ENCODE measurements at places on chromosomes 3 and 15.

DNA sequence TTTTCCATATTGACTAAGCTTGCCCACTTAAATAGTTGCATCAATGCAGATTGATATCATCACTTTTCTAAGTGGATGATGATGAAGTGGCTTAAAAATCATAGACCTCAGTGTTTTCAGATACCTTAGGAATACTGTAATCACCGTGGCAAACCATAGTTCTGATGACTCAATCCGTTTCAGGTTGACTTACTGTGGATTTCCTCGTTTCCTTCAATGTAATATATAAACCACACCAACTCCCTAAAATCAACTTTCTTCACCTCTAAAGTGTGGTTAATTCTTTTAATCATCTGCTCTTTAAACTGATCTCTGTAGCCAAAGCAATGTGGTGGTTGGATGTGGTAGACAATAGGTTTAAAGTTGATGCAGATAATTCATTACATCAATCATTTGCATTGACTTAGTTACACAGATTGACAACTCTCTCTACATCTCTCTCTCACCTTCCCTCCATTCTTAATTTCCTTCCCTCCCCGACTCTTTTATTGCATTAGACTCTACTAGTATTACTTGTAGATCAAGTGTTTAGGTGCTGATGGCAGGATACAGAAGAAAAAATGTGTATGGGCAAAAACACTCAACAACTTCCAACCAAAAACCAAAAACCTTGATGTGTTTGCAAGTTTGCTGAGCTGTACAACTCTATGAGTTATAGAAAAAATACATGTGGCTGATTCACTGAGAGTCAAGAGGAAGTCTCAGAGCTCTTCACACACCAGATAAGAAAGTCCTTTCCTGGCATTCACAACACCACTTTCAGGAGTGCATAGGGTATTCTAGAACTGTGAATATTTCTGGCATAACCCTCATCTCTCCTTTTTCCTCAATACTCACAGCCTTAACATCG, 243.5 kb downstream of the NFKBIZ start:
- no peak for DNase-seq

- DNase-seq: no peak
Measured at GRCh38 chr3:100128565-100128964, 14.3 kb upstream of the FILIP1L start.

GRCh38 chr3:136173939-136174490, 22.1 kb downstream of the MSL2 start:
- no peak for DNase-seq

DNA sequence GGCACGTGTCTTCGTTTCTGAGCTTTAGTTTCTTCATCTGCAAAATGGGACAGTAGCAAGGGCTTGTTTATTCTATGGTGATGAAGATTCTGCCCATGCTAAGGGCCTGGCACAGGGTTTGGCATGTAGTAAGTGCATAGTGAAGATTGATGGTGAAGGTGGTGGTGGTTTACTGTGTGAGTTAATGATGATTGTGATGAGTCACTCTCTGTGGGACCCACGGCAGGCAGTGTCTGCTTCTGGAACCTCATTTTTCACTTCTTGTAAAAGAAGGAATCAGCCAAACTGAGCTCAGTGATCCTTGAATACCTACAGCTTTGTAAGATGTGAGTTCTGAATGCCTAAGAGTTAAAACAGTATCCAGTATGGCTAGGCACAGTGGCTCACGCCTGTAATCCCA, 86.2 kb upstream of the LRTM1 start:
- no peak for DNase-seq

- no peak for DNase-seq
Measured at GRCh38 chr3:129988429-129988828, 13.9 kb downstream of the TRH start.

DNA sequence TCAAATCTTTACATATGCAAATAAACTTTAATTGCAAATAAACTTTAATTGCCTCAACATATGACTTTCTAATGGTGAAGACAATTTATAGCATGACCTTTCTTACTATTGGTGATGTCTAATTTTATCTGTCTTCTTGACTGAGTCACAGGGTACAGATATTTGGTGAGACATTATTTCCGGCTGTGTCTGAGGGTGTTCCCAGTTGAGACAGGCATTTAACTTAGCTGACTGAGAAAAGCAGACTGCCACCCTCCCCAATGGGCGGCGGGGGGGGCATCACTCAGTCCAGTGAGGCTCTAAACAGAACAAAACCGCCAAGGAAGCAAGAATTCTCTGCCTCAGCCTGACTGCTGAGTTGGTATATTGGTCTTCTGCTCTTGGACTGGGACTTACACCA, 160.0 kb downstream of the TBL1XR1 start:
- DNase-seq: no peak

GRCh38 chr3:35617370-35617769, 22.0 kb upstream of the ARPP21 start:
- no peak for DNase-seq

DNA sequence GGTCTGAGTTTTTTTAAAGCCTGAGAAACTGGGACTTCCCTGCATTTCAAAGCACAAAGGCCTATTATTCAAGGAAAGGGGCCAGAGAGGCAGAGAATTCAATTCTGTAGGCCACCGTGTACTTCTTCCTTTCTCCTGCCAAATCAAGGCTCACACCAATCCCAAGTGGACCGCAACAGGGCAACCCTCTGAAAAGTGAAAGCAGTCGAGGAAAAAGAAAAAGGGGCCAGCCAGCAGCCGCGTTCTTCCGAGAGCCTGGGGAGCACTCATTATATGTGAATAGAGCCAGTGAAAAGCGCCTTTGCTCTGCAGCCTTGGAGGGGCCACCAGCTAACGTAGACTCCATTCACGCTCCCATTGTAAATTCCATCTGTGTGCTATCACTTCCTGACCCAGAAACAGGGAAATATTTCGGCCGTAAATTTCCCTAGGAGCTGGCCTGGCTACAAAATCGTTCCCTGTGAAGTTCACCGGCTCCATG, 45.9 kb upstream of the THUMPD3 start:
- DNase-seq: no peak

GRCh38 chr3:185825639-185826481, 1.0 kb upstream of the IGF2BP2 start:
- no peak for DNase-seq

DNA sequence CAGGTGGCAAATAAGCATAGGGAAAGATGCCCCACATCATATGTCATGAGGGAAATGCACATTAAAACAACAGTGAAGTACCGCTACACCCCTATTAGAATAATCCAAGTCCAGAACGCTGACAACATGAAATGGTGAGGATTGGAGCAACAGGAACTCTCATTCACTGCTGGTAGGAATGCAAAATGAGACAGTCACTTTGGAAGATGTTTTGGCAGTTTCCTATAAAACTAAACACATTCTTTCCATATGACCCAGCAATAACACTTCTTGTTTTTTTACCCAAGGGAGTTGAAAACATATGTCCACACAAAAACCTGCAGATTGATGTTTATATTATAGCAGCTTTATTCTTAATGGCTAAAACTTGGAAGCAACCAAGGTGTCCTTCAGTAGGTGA, 116.4 kb upstream of the TOPAZ1 start:
- DNase-seq: no peak

- no peak for DNase-seq
Measured at GRCh38 chr3:26505399-26505798, 117.2 kb upstream of the LRRC3B start.

- no peak for DNase-seq
Measured at GRCh38 chr3:48299746-48300712, 33.4 kb downstream of the SPINK8 start.

DNA sequence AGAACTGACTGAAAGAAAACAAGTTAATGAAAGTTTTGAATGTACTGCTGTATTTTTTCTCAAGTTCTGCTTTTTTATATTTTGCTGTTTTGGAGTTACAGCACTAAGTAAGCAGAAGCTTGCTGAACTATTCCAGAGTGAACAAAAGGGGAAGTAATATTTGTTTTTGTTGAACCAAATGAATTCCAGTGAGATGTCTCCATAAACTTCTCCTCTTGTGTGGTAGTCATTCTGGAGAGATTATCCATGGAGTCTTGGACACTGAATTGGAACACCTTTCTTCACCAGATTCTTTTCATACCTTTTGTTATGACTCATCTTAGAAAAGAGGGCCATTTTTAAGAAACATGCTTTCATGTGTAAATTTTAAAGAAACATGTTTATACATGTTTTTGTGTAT, 8.8 kb downstream of the ANKUB1 start:
- no peak for DNase-seq

GRCh38 chr15:41876007-41876406, 17.8 kb downstream of the SPTBN5 start:
- no peak for DNase-seq

- no peak for DNase-seq
Measured at GRCh38 chr15:60485365-60486055, 6.6 kb upstream of the ICE2 start.

GRCh38 chr3:171784387-171784786, 25.9 kb downstream of the PLD1 start:
- DNase-seq: no peak

GRCh38 chr3:98769448-98769847, 6.3 kb downstream of the ST3GAL6 start:
- no peak for DNase-seq

DNA sequence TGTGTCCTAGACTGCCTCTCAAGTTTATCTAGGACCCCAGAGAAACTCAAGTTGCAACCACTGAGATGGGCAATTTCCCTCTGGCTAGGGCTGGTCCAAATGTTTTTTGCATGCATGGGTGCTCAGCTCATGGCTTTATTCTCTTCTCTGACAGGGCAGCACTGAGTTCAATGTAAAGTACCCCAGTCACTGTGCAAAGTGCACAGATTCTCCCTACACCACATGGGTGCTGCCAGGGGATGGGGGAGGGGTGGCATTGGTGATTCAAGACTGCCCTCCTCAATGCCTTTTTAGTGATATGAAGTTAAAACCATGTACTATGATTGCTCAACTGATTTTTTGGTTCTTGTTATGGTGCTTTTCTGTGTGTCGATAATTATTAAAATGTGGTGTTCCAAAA, 14.8 kb upstream of the RAD51 start:
- DNase-seq: no peak

GRCh38 chr3:112136959-112137693, 4.1 kb upstream of the GCSAM start:
- no peak for DNase-seq

GRCh38 chr3:143265501-143266070, 146.0 kb downstream of the CHST2 start:
- DNase-seq: no peak

DNA sequence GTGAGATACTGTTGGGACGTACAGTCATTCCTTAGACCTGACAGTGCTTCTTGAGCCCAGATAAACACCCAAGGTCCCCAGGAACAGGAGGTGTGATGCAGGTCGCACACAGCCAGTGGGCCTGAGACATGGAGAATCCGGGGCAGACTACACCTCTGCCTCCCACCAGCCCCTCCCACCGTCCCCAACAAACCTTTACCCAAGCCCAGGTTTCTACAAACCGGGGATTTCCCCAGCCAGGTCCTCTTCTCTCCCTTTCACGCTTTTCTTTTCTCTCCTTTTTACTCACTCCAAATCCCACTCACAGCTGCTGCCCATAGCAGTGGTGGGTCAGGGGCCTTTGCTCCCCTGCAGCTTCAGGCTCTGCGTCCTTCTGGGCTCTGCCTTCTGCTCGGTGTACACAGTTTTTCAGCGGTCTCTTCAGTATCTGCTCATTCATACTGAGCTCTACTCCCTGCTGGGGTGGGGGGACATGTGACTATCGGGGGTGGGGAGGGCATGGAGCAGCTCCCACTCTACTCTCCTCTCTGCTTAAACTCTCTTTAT, 4.8 kb upstream of the PCSK6 start:
- no peak for DNase-seq

DNA sequence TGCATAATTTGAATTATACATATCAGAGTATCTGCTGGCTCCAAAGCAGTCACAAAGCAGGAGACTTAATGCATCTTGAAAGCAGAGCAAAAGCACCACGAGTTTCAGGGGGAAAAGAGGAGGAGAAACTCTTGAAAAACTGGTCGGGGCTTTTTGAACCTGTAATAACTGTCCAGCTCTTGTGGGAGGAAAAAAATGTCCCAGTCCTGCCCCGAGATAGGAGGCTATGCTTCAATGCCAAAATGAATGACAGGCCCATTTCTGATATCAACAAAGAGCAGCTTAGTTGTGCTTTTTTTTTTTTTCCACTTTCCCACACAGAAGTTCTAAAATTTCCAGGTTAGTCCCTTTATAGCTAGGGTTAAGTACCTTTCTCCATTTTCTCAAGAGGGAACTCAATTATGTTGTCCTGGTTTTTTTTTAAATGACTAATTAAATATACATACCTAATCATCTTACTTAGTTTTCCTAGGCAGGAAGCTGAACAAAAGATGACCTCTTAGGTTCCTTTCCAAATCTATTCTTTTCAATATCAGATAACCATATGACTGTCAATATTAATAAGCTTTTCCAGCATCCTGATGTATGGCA, 120.2 kb downstream of the TFDP2 start:
- no peak for DNase-seq

GRCh38 chr3:157865352-157866000, 240.7 kb downstream of the SHOX2 start:
- DNase-seq: no peak

- no peak for DNase-seq
Measured at GRCh38 chr3:159263750-159264553, 462.1 kb downstream of the MFSD1 start.

DNA sequence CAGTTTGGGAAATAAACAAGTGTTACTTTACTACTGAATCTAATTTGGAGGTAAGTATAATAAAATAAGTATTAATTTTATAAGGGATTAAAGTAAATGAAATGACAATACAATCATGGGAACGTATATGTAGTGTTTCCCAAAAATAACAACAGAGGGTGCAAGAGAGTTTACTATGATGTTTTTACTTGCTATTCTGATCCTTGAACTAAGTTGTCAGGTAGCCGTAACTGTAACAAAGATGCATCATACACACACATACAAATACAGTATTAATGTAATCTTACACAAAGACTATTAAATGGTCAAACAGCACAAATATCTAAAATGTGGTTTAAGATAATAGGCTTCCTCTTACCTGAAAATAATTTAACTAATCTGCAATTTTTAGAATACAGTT, 311.4 kb downstream of the TBC1D5 start:
- no peak for DNase-seq

GRCh38 chr3:152458376-152459117, 189.8 kb downstream of the MBNL1 start:
- peak; percentile 10 for DNase-seq

DNA sequence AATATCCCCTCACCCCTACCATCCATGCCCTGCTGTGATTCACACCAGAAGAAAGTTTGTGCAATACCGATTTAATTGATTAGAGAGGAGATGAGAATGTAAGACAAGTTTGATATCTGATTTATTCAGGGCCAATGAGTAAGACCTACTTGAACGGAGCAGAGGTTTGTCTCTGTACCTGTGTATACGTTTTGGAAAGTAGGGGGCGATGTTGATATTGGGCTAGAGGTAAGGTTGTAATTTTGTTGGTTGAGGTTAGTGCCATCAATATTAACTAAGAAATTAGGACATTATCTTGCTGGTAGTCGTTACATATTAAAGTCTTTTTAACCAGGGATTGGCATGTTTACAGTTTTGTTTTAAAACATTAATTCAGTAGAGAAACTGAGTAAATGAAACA, 20.5 kb downstream of the EAF2 start:
- DNase-seq: no peak

GRCh38 chr3:119657887-119658702, 2.3 kb downstream of the POPDC2 start:
- DNase-seq: no peak
